Renal cortex interstitium (tissue), 15 donors: ENCODE measurements at places on chromosomes 5 and 9.

DNA sequence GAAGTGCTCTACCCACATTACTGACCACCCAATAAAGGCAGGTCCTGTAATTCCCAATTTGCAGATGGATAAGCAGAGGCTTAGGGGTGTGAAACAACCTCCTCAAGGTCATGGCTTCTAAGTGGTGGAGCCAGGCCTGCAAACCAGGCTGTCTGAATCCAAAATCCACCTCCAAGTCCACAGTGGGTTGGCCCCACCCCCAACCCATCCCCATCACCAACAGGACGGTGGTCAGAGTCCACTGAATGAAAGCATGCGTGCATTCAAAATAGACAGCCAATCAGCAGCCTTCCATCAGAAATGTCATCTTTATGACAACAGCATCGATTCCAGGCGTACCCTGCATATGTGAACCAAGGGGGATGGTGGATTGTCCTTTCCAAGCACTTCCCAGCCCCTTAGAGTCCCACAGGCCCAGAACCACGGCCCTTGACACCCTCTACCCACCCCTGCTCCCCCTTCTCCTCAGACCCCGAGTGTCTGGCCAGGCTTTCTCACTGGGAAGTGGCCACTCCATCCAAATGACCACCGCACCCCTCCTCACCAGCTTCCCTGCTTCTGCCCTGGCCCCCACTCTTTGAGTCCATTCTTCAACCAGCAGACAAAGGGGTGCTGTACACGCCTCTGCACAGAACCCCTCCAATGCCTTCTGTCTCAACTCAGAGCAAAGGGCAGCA is 133.1 kb downstream of the KCNIP1 start:
- DNase-seq = no peak

DNA sequence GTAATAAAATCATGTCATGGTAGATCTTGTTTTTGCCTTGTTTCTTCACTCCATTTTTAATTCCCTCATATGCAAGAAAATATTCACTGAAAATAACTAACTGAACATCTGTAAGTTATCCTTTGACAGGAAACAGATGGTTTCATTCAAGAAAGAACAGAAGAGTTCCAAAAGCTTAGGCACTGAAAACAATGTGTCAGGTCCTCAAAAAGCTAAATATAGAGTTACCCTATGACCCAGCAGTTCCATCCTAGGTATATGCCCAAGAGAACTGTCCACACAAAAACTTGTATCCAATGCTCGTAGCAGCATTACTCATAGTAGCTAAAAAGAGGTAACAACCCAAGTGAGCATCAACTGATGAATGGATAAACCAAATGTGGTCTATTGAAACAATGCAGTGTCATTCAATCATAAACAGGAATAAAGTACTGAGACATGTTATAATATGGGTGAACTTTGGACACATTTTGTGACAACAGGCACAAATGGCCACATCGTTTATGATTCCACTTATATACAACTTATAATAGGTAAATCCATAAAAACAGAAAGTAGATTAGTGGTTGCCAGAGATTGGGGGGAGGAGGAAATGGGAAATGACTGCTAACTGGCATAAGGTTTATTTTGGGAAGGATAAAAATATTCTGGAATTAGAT is 231.0 kb downstream of the FRMD3 start:
- no peak for DNase-seq

DNA sequence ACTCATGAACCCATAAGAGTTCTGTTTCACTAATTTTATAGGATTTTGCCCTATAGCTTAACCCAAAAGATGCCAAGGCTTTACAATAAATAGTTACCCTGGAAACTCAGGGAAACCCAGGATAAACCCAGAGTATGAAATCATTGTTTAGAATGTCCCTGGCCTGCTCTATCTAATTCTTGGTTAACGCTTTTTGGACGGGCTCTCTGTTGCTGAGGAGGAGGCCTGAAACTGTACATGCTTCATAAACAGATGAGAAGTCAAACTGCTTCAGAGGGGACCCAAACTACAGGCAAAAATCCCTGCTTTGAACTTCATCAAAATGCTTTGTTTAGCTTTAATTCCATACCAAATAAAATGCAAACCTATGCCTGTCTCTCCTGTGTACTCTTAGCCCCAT is 291.9 kb downstream of the SH3GL2 start:
- no peak for DNase-seq

DNA sequence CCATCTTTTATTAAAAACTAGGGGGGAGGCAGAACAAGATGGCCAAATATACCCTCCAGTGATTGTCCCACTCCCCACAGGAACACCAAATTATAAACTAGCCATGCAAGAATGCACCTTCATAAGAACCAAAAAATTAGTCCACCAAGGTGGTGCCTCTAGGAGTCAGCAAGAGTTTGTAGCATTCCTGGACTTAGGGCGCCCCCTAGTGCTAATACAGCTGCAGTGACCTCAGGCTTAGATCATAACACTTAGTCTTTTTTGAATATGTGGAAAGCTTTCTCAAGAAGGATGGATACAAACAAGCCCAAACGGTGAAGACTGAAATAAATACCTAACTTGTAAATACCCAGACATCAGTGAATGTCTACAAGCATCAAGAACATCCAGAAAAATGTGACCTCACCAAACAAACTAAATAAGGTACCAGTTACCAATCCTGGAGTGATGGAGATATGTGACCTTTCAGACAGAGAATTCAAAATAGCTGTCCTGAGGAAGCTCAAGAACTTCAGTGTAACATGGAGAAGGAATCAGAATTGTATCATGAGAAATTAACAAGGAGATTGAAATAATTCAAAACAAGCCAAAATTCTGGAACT is 19.3 kb downstream of the PPIP5K2 start:
- peak; percentile 29 for DNase-seq

DNA sequence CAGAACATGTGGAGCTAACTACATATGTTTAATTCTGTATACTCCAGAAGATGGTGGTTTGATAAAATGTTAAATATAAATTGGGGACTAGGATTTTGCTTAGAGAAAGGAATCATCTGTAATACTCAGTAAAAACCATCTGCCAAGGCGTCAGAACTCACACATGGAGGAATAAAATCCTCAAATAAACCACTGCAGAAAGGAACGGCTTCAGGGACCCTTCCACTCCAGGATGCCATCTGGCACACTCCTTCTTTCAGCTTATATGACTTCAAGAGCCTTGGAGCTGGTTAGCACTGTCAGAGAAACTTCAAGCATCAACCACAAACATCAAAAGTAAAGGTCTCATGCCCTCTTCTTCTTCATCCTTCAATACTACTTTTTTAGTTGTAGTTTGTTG is 360.6 kb downstream of the PLK2 start:
- no peak for DNase-seq

- no peak for DNase-seq
Measured at GRCh38 chr9:3479514-3480352, 46.1 kb downstream of the RFX3 start.

DNA sequence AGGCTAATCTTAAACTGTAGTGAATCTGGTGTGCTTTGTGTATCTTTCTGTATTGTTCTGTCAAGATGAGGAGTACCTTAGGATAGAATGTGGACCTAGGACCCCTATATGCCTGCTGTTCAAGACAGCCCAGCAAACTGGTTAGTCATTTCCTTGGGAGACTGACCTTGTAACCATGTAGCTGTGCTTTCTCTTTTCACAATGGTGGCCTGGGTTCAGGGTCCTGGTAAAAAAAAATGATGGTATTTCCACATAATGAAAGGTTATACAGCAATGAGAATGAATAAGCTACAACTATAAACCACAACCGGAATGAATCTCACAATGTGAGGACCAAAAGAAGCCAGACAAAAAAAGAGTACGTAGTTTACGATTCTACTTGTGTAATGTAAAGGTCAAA is 36.4 kb upstream of the F2RL1 start:
- DNase-seq = no peak

DNA sequence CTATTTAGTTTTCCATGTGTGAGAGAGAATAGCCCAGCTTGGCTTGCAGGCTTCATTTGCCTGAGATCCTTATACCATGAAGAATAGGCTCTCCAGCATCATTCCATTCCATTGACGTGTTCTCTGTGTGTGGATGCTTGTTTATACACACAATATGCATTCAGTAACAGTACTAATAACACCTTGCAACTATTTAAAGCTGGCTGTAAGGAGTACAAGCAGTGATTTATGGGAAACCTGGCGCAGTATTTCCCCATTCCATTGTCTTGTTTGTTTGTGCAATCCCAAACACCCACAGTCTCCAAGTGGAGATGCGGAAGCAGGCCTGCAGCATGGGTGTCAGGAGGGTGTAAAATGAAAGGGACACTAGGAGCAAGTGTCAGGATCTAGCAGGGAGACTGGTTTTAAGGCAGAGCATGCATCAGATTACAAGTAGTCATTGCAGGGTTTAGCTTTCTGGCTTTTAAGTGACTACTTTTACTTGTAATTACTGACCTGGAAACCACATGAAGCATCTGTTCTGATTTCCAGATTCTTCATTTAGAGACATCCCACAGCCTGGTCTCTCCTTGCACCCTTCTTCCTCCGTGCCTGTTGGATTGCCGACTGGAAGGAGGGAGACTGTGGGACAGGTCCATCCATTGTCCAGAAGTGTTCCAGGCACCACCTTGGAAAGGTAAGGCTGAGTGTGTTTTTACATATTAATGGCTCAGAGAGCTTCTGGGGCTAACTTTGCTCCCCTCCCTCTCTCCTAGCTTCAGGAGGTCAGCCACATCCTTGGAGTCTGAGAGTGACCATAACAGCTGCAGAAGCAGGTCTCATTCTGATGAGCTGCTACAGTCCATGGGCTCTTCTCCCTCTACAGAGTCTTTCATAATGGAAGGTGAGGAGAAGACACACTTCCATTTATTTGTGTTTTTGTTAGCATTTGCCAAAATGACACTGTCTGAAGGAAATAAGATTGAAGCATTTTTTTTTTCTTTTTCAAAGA is 241.6 kb downstream of the ARHGEF28 start:
- DNase-seq = no peak

GRCh38 chr9:2923766-2924379 is 80.0 kb upstream of the PUM3 start:
- peak; percentile 13 for DNase-seq

GRCh38 chr5:122915717-122916461 is 70.5 kb downstream of the SNX24 start:
- no peak for DNase-seq

GRCh38 chr5:107010060-107010459 is 660.7 kb downstream of the EFNA5 start:
- no peak for DNase-seq

DNA sequence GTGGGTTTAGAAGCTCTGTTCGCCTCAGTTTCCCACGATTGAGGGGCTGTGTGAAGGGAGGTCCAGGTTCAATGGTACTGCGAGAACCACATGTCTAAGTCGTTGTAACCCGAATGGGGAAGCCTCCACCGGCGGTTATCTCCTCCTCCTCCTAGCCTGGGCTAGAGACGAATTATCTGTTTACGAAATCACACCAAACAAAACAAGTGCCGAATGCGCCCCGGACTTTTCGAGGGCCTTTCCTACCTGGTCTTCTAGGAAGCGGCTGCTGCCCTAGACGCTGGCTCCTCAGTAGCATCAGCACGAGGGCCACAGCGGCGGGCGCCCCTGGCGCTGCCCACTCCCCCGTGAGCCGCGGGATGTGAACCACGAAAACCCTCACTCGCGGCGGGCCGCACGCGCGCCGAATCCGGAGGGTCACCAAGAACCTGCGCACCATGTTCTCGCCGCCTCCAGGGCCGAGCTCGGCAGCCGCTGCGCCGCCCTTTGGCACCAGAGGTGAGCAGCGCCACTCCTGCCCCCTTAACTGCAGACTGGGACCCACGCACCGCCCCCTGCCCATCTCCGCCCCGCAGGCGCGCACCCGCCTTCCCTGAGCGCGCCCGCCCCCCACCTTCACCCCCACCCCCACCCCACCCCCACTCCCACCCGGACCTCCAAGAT is at the start of gene CDKN2A:
Gene CDKN2A (minus strand): TSS at position 500 of the 663 bp plus-strand sequence.
- DNase-seq = no peak

DNA sequence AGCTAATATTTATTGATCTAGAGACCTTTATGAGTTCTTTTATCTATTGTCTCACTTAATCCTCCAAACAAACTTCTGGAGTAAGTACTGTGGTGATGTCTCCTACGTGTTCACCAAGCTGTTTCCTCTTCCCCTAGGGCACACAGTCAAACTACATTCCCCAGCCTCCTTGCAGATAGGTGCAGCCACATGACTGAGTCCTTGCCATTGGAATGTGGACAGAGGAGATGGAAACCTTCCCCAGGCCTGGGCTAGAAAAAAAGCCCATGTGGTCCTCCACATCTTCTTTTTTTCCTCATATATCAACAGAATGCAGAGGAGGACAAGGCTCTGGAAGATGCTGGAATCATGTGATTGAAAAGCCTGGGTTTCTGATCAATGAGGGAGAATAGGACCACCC is 88.0 kb downstream of the ANKRD55 start:
- no peak for DNase-seq

DNA sequence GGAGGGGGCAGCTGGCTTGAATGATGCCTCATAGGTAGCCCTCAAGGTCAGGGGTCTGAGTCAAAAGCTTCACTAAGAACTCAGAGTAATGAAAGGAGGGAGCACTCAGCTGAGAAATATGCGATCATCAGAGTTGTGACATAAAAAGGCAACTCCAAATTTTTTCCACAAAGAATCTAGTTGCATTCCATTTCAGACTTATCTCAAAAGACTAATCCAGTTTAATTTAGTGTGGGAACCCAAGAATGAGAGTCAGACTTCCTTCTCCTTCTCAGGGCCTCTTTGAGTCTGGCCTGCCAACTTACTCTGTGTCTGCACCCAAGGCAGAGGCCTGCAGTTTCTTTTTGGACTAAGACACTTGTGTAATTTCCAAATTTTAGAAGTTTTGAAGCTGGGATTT is 34.7 kb downstream of the GABRP start:
- no peak for DNase-seq
